Stimulated activated CD4-positive, alpha-beta T cell treated with anti-CD3 and anti-CD28 coated beads, Interleukin-1b, Interleukin-23, amount 100 ng/mL, for 1 hour (primary cell): ENCODE measurements at places on chromosomes 13 and 19.

- DNase-seq, result no peak
These were observed 590.4 kb downstream of the TBC1D4 start for GRCh38 chr13:74891610-74892009.

DNA sequence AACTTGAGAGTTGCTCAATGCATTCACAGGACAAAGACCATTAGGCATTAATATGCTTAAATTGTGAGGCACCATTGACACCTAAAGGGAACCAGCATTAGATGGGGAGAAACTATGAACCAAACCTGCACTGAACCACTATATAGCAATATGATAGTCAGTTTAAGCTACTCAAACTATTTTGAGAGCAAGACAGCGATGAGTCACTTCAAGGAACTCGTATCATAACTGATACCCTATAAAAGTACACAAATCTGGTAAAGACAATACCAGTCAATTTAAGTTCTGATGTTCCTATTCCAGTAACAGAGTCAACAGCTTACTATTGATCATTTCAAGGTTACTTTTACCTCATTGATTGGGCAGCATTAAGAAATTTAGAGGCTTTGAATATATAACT is 151.3 kb upstream of the ATXN8OS start:
- DNase-seq, result no peak

DNA sequence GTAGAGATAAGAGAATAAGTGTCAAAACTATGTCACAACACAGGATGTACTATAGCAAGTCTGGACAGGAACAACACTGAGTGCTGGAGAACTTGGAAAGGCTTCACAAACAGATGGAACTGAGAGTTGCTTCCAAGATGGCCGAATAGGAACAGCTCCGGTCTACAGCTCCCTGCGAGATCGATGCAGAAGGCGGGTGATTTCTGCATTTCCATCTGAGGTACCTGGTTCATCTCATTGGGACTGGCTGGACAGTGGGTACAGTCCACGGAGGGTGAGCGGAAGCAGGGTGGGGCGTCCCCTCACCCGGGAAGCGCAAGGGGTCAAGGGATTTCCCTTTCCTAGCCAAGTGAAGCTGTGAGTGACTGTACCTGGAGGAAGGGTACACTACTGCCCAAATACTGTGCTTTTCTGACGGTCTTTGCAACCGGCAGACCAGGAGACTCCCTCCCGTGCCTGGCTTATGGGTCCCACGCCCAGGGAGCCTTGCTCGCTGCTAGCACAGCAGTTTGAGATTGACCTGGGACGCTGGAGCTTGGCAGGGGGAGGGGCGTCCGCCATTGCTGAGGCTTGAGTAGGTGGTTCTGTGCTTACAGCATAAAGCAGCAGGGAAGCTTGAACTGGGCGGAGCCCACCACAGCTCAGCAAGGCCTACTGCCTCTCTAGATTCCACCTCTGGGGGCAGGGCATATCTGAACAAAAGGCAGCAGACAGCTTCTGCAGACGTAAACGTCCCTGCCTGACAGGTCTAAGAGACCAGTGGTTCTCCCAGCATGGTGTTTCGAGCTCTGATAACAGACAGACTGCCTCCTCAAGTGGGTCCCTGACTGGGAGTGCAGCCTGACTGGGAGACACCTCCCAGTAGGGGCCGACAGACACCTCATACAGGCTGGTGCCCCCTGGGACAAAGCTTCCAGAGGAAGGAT is 46.0 kb downstream of the USP12 start:
- DNase-seq, result no peak

GRCh38 chr19:32458500-32459123 is 53.0 kb downstream of the DPY19L3 start:
- DNase-seq, result no peak

GRCh38 chr19:17160908-17161307 is 54.2 kb upstream of the USE1 start:
- DNase-seq, result no peak

DNA sequence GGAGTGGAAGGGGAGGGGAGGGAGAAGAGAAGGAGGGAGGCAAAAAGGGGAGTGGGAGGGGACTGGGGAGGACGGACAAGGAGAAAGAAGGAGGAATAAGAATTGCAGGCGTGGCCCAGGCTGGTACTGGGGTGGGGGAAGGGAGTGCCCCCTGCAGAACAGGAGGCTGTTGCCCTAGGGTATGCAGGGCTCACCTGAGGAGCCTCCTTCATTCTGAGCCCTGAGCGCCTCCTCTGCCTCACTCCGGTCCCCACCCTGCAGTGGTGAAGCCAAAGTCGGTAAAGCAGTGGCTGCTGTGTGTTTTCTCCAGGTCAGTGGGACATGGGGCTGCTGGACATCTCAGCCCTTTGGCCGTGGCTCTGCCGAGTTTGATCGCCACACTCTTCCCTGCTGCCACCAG is 9.1 kb upstream of the CDC16 start:
- DNase-seq, result no peak
